Glutamatergic neuron (in vitro differentiated cells): ENCODE measurements at places on chromosomes 3 and 15. TPM values are rescaled to one million over a fixed set of nuclear protein-coding genes. Genes with fewer than 3 reads are reported as not detected.

KLHL40 gene
- 0.44 TPM for total RNA-seq

SYNM gene
- total RNA-seq, result 4.8 TPM

GCNT3 gene
- not detected for total RNA-seq

TMIE gene
- total RNA-seq, result not detected

BRK1 gene
- 126 TPM for total RNA-seq

UBR1 gene
- total RNA-seq, result 39.9 TPM

GRM7 gene
- total RNA-seq, result 1.4 TPM

GASK1A gene
- not detected for total RNA-seq

TRIM59 gene
- 10.1 TPM for total RNA-seq

IGSF11 gene
- 8.2 TPM for total RNA-seq

GPR87 gene
- total RNA-seq, result not detected

TIMP4 gene
- total RNA-seq, result not detected

GOLGA6L7 gene
- not detected for total RNA-seq

PSTPIP1 gene
- 12.4 TPM for total RNA-seq

CD80 gene
- total RNA-seq, result not detected

TMED3 gene
- total RNA-seq, result 32.1 TPM

TRPM1 gene
- total RNA-seq, result not detected

CCDC13 gene
- 1.0 TPM for total RNA-seq
